ENCODE measurements at places on chromosomes 16 and 17.

DNA sequence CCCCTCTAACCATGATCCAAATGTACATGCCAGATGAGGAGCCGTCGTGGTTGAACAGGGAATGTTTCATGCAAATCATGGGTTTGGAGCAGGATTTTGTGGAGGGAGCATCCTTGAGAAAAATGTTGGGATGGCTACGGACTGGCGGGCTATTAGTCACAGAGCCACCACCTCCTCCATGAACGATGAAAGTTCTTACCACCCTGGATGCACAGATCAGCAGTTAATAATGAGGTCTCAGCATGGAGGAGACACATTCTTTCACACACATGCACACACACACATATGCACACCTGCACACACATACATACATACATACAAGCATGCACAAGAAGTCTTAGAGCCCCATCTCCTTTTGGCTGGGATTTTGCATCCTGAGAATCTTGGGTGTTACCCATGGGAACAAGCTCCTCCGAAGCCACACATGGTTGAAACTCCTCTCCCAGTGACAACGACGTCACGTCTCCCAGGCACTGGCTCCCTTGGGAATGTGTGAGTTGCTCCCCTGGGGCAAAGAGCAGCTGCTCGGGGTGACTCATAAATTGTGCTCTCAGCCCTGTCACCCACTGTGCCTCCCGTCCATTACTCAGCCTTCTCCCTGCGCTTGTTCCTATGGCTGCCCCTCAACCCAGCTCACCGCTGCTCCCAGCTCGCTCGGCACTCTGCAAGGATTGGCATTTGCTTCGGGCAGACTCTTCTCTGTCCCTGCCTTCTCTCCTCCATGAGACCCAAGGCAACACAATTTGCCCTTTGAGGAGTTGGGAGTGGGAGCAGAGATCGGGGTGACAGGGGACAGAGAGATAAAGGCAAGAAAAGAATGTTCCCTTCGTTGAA is 344.6 kb downstream of the SOX9 start:
- ATAC-seq, result peak; percentile 45

GRCh38 chr17:65813306-65813705 is 251.9 kb upstream of the AXIN2 start:
- no peak for ATAC-seq

DNA sequence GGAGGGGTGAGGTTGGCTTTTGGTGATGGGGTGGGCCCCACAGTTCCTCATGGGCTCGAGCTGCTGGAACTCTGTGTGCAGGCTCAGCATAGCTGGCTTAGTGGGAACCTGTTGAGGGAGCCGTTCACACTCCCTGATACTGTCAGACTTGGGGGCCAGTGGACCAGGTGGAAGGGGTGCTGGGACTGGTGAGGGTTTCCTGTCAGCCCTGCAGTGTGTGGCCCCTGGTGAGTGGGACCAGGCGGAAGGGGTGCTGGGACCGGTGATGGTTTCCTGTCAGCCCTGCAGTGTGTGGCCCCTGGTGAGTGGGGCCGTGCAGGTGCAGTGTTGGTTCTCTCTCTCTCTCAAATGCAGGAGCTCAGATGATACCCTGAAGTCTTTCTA is 45.1 kb upstream of the ZNF750 start:
- no peak for ATAC-seq

GRCh38 chr16:89002851-89003830 is 26.1 kb upstream of the CBFA2T3 start:
- no peak for ATAC-seq

GRCh38 chr16:68425498-68426346 is 22.6 kb downstream of the SMPD3 start:
- ATAC-seq, result no peak

DNA sequence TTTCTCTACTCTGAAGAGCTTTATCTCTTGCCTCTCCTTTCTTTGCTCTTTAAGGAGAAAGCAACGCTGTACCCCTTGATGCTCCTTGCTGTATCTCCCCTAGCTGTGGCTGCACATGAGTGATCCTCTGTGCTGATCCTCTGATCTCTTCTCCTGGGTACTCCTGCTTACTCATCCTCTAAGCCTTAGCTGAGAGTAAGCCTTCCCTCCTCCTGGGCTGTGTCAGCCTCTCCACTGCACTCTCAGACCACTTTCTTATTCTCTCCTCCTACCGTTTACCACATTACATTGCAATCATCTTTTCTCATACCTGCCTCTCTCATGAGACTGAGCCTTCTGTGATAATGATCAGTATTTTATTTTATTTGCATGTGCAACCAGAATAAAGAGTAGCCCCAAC is 25.1 kb downstream of the SOX9 start:
- ATAC-seq, result no peak

DNA sequence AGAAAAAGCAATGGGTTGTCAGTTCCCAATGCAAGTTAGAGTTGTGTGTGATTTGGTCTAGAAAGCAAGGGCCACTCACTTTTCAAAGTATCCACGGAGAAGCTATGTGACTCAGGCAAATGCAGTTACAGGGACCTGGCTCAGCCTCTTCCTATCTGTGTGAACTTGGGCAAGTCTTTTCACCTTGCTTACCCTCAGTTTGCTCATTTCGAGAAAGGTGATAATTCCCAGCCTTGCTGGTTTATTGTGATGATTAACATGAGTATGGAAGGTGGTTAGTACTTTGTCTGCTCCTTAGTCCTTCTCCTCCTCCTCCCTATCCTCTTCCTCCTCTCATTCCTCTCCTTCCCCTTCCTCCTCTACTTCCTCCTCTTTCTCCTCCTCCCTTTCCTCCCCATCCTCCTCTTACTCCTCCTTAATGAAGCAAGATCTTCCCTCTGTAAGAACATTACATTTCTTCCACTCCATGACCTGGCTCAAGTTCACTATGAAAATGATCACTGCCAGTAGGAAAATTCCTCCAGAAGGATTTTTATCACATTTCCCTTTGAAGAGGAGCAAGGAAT is 204.0 kb downstream of the GRIN2A start:
- no peak for ATAC-seq

DNA sequence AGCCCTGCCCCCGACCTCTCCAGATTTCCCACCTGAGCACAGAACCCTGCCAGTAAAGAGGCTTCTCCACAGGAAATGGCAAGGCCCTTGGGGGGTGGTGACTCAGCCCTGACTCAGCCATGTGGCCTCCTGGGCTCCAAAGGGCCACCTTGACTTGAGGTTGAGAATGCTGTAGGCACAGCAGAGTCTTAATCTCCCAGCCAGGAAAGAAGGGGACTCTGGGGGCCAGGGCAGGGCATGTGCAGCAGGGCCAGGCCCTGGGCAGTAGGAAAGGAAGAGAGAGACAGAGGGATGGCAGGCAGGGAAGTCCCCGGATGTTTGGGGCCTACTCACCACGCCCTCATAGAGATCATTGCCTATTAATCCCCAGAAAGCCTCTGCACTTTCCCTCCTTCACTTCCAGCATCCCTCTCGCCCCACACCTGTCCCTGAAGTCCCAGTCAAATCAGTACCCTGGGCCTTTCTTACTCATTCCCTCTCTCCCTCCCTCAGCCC is 4.8 kb upstream of the ITGA3 start:
- ATAC-seq, result no peak

DNA sequence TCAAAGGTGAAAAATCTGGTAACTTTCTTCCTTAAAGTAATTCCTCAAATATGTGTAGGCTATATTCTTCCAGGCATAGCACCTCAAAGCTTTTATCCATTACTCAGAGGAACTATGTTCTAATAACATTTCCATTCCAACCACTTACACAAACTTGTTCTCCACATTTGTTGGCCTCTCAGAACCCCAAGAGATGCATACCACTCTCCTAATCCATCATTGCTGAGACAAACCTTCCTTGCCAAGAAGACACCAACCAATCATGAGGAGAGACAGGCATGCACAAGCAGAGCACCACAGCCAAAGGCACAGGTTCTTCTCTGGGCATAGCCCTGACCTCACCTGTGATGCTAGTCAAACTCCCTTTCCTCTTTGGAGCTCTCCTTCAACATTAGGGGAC is 20.9 kb downstream of the CDH11 start:
- ATAC-seq, result no peak

DNA sequence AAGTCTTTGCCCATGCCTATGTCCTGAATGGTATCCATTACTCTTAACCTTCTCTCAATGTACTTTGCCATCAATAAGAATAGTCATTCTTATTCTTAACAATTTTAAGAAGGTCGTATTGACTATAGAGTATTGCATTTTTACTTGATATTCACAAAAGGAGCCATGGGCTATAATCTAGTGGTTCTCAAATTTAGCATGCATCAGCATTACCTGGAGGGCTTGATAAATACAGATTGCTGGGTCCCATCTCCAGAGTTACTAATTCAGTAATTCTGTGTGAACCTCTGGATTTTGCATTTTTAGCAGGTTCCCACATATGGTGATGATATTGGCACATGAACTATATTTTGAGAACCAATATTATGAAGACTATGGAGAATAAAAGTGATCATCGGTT is 89.6 kb downstream of the ABCA8 start:
- no peak for ATAC-seq

- ATAC-seq, result no peak
These were observed 59.2 kb downstream of the TBC1D16 start for GRCh38 chr17:79976451-79976850.

- ATAC-seq, result no peak
These were observed 19.9 kb upstream of the NAGS start for GRCh38 chr17:43984521-43984920.

DNA sequence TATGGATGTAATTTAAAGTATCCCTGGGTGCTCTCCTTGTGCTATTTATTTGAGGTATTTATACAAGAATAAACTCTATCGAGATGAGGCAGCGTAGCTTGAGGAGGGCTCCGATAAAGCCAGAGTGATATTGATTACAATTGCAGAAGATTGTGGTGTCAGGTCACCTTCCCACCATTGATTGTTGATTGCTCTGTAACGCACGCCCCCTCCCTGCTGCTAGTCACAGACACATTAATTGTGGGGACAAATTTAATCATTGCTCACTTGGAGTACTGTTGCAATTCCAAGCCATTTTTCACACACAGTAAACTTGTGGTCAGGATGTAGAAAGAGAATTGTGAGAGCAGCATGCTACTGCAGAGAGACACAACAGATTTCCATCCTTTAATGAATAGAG is 75.4 kb downstream of the IRX3 start:
- ATAC-seq, result peak; percentile 70

DNA sequence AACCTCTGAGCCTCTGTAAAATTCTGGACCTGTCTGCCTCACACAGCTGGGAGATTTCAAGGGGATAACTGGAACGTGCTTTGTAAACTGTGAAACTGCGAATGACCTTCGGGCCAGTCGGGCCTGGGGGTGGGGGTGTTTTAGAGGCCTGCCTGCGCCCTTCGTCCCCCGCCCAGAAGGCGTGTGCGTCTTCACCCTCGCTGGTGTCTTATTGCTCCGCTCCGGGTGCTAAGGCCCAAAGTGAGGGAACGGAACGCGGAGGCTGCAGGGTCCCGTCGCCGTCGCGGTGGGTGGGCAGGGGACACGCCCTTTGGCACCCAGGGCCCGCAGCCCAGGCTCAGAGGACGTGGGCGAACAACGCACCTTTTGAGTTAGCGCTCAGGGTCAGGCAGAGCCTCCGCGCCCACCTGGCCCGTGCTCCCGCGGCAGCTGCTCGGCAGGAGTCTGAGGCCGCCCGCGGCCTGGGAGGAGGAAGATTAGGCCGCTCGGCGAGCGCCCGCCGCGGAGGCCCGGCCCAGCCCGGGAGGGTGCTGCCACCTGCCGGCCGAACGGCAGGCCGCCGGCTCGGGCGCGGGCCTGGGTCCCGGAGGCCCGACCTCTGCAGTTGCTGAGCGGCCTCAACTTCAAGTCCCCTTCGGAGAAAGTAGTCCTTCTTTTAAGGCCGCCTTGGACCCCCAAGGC is 29.7 kb downstream of the DCAKD start:
- peak; percentile 71 for ATAC-seq

DNA sequence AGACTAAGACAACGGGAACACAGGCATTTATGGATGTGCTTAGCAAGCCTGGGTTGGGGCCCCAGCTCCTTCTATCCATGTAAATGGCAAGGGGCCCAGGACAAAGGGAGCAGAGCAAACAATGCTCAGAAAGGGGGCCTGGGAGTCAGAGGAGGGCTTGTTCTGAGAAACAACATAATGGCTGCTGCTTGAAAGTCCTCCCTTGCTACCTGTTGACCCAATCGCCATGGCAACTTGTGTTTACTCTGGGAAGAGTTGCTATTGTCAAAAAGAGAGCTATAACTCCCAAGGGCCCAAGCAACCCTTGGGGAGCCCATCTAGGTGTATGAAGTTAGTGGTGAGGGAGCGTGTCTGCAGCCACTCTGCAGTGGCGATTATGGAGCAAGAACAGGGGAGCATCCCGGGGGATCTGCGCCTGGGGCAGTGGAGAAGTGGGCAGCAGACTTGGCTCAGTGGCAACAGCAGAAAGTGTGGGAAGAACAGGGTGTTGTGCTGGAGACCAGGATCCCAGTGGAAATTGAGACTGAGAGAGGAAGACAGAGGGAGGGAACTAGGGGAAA is 118.7 kb upstream of the NLRP1 start:
- ATAC-seq, result no peak

- ATAC-seq, result no peak
These were observed 276.9 kb downstream of the SOX9 start for GRCh38 chr17:72397687-72398086.

All from motor neuron (in vitro differentiated cells).